Stimulated activated CD8-positive, alpha-beta memory T cell treated with anti-CD3 and anti-CD28 coated beads, Interleukin-7, amount 100 ng/mL, for 24 hours (primary cell): ENCODE measurements at places on chromosomes 3 and 15.

- DNase-seq, result no peak
These were observed 9.1 kb upstream of the ZBTB20 start for GRCh38 chr3:115156046-115156654.

DNA sequence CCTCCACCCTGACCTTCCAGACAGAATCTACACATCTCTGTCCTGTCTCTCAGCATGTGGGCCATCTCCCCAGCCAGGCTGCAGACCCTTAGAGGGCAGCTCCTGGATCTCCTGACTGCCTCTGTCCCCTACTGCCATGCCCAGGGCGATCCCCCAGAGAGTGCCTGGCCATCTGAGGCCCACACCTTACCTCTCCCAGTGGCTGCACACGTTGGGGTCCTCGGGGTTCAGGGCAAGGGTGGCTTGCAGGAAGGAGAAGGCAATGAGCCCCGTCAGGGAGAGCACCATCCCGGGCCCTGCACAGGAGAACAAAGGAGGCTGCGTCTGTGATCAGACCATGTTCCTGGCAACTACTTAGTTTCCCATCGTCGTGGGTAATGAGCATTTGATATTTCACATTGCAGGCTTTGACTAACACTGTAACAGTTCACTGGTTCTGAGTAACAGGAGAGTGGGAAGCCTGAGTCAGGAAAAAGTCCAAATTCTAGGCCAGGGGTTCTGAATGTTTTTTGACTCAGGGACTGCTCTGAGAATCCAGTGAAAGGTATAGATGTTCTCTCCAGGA, 125.4 kb downstream of the MEGF11 start:
- DNase-seq, result no peak

DNA sequence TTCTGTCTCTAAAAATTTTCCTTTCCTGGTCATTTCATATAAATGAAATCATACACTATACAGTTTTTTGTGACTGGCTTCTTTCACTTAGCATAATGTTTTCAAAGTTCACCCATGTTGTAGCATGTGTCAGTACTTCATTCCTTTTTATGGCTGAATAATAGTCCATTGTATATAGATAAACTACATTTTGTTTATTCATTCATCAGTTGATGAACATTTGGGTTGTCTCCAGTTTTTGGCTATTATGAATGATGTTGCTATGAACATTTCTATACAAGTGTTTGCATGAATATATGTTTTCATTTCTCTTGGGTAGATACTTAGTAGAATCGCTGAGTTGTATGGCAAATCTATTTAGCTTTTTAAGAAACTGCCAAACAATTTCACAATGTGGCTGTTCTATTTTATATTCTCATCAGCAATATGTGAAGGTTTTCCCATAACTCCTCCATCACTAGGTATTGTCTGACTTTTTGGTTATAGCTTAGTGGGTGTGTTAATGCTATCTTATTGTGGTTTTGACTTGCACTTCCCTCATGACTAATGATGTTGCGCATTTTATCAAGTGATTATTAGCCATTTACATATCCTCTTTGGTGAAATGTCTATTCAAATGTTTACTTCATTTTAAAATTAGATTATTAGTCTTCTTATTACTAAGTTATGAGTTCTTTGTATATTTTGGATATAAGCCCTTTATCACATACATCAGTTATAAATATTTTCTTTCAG, 21.7 kb upstream of the AP4E1 start:
- no peak for DNase-seq

GRCh38 chr15:43920815-43921214, 94.0 kb downstream of the WDR76 start:
- DNase-seq, result no peak
